ENCODE measurements at places on chromosomes 6 and 20.

DNA sequence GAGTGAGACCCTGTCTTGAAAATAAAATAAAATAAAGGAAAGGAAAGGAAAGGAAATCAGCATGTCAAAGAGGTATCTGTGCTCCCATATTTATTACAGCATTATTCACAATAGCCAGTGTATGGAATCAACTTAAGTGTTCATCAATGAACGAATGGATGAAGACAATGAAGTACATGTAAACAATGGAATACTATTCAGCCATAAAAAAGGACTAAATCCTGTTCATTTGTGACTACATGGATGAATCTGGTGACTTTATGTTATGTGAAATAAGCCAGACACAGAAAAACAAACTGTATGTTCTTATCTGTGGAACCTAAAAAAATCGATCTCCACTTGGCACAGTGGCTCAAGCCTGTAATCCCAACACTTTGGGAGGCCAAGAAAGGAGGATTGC, 28.0 kb upstream of the TOP1 start:
- no peak for DNase-seq

GRCh38 chr20:21682521-21682954, 22.9 kb upstream of the PAX1 start:
- no peak for DNase-seq

DNA sequence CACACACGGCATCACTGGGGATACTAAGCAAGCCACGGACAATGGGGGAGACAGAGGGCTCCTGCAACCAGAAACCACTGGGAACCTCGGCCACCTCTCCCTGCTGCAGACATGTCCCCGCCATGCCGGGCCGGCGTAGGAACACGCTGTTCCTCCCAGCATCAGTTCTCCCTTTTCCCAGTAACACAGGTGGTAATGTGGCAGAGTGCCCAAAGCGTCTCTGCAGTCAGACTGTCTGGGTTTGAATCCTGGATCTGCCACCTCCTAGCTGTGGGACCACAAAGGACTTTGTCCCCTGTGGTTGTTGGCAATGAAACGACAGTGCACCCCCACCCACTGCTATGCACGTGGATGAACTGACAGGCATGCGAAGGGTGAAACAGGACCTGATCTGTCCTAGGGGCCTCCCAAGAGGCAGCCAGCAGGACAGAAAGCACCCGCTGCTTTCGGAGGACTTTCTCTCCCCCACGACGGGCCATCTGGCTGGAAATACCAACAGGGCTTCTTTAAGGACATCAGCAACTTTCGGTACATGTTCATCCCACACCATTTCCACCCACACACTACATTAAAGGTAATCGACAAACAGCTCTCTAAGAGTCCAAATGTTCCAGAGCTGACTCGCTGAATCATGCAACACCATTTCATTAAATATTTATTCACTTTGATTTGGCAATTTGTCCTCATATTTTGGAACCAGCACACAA, 74.1 kb downstream of the SULF2 start:
- DNase-seq: no peak

DNA sequence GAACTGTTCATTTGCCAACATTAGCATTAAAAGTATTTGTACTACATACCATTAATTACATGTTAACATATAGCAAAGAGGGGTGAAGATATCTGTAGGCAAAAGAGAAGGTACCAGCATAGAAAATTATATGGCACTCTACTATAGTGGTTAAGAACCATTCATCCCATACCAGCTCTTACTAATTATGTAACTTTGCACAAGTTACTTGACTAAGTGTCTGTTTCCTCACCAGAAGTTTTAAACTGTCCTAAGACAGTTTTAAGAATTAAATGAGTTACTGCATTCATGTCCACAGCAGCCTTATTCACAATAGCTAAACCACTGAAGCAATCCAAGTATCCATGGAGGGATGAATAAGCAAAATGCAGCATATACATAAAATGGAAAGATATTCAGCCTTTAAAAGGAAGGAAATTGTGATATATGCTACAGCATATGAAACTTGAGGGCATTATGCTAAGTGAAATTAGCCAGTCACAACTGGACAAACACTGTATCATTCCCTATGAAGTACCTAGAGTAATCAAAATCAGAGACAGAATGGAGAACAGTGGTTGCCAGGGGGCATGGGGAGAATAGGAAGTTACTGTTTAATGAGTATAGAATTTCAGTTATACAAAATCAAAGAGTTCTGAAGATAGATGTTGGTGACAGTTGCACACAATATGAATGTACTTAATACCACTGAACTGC, 98.9 kb downstream of the RNGTT start:
- DNase-seq: no peak

DNA sequence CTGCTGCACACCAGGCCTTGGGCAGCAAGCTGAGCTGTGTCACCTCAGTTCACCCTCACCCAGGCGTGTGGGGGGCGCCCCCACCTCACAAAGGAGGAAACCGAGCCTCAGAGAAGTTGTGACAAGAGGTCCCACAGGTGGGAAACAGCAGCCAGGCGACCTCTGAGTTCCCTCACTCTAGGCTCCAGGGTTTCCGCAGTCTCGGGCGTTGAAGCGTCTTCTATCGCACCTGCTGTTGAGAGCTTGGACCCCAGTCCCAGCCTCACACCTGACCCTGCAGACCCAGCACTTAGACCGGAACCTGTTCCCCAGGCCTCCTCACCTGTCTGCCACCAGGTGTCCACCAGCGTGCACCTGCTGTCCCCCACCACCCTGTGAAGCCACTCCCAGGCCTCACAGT, 22.3 kb upstream of the APMAP start:
- DNase-seq: no peak

DNA sequence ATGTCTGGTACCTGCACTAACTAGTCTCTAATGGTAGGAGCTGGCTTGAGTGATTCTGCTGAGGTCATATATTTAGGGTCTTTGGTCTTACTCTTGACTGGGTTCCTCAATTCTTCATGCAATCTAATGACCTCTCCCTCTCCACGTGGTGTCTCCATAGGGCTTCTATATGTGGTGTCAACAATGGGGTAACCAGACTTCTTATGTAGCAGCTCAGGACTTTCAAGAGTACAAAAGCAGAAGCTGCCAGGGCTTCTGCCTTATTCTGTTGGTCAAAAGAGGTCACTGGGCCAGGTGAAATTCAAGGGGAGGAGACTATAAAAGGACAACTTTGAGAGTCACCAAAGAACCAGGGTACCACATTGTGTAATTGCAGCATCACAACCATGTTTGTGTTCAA, 54.3 kb downstream of the NUS1 start:
- DNase-seq: no peak

DNA sequence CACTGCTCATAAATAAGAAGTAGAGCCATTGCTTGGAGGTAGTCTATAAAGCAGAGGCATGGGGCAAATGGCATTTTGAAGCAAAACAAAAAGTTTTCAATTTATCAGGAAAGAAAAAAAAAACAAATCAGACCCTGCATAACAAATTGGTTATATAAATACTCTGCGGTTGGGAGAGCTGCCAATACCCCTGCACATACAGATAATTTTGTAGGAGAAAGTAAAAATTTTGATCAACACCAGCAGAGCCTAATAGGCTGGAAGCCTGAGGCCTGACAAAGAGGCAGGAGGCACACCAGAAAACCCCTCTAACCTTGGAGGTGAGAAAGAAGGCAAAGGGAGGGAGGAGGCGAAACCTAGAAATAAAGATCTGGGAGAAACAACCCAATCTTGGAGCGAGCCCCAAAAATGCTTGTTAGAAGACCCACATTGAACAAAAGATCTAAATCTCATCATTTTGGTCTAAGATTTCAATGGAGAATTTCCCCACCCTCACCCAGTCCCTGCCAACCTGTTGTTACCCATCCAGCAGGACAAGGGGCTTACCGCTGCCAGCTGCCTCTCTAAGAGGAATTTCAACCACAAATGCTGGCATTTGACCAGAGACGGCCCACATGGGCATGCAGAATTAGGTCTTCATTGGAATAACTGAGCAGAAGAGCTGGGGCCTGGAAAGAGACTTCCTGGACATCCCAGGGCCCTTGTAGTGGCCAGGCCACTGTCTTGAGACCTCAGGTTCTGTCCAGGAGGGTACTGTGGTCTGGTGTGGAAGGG, 28.4 kb downstream of the FOXA2 start:
- DNase-seq: no peak

DNA sequence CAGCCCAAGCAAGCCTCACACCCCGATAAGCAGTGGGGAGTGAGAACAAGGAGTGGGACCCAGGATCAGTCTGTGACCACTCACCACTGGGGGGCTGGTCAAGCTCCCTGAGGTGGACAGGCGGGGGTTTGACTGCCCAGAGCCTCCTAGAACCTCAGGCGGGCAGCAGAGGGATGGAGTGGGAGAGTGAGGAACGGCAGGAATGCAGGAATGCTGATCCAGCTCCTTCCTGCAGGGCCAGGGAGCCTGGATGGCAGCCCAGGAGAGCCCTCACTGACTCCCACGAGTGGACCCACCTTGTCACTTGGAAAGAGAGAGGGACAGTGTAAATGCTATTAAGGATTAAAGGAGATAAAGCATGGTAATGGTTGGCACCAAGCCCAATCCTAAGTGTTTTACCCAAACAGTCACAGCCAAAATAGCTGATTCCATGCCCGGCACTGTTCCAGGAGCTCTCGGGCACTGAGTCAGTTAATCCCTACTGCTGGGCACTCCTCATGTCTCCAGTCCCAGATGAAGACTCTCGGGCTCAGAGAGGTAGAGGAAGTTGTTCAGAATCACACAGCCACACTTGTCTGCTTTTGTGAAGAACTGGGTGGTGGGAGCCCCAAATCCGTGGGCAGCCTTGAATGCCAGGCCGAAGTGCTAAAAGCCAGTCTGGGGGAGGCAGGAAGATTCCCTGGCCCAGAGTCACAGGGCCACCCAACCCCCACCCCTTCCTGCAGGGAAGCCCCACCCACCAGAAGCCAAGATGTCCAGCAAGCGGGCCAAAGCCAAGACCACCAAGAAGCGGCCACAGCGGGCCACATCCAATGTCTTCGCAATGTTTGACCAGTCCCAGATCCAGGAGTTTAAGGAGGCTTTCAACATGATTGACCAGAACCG, 3.1 kb downstream of the MYL9 start:
- DNase-seq: no peak

- DNase-seq: no peak
These were observed 15.8 kb downstream of the PCIF1 start for GRCh38 chr20:45950330-45950646.

GRCh38 chr20:54633374-54634355, 158.3 kb downstream of the DOK5 start:
- no peak for DNase-seq

DNA sequence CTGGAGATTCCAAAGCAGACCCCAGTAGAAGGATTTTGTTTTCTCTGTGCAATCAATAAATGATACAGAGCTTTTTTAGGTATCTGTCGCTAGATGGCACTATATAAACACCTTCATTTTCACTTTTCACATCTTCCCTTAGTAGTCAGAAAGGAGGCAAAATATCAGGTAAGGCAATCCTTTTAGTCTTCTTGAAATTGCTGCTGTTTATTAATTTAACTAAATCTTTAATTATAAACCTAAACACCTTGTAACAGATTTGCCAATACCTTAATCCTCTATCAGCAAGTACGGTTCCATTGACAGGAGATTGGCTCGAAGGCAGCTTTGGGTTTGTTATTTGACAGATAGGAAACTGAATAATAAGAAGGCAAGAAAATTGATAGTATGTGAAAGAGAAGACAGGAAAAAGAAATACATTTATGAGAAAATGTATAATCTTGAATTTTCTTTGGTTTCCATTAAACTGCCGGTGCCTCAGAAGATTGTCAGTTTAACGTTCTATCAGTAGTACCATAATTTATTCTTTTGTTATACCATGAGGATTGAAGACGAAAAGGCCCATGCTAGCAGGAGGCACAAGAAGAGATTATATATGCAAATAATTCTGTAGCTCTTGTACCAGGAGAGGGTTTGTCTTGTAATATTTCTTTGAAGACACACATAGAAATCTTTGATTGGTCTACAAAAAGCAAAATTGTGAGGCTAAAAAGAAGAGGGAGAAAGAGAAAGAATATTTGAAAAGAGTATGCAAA, 23.5 kb upstream of the IBTK start:
- DNase-seq: no peak

DNA sequence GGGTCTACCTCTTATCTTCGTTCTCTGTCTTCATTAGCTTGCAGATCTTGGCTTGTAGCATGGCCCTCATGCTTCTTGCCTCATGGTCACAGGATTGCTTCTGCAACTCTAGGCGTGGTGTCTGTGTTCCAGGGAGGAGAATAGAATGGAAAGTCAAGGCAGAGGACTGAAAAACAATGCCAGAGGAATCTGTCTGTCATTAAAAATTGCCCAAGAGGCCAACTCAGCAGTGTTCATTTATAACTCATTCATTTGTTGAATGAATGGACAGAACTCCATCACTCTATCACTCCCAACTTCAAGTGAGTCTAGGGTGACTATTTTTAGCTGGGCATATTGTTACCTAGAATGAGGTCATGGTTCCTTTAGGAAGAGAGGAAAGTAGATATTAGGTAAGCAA, 179.6 kb downstream of the UST start:
- DNase-seq: no peak

DNA sequence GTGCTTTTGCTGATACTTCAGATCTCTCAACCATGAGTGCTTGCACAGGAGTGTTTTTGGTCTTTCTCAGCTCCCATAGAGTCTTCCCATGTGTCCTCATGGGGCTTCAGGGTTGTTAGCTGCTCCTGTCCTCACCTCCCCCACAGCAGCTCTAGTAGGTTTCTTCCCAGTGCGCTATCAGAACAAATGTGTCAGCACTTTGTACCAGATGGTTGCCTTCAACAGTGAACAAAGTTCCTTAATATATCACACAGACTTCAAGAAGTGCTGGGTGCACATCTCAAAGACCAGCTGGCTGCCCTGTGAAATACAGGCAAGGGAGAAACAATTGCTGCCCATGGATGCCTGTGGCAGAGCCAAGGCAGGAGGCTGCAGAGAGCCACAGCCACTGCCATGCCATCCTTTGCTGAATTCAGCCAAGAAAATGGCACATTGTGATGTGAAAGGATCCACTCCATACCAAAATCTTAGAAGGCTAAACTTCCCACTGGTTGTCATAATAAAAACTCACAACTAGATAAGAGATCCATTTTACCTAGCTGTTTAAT, 471.3 kb downstream of the C6orf118 start:
- DNase-seq: no peak

DNA sequence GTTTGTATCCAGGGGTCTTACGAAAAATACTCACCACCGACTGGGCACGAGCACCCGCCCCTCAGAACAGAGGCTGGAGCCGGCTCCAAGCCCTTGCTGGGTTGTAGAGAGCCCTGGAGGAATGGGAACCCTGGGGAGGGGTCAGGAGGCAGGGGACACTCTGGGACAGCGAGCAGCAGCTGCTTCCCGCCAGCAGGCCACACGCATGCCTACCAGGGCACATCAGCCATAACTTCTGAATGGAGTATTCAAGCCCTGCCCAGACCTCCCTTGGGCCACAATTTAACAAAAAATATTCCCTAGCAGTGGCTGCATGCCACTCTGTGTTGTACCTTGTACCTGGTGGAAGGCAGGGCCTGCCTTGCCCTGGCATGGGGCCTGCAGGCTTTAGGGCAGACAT, 31.6 kb upstream of the CD93 start:
- no peak for DNase-seq

DNA sequence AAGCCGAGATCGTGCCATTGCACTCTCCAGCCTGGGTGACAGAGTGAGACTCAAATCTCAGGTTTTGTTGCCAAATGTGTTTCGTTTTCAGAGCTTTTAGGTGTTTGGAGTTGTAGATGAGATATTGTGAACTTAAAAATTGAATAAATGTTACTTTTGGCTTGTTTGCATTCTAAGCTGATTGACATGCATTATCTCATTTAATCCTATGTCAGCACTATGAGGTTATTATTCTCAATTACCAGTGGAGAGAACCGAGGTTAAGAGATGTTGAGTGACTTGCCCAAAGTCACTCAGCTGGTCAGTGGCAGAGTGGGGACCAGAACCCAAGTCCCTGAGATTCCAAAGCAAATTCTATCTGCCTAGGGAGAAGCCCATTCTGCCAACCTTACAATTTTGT, 72.6 kb upstream of the PIM1 start:
- no peak for DNase-seq
